ENCODE measurements at places on chromosomes 7 and 10. TPM values are rescaled to one million over a fixed set of nuclear protein-coding genes. Genes with fewer than 3 reads are reported as not detected.

GRCh38 chr7:158811461-158811860, 17.8 kb downstream of the ESYT2 start:
- peak overlapping the region; percentile 60 for H3K27ac ChIP-seq
- no peaks in the 10 kb centered on the region for H3K36me3 ChIP-seq
- DNase-seq: peak; percentile 34
- H3K4me3 ChIP-seq: no peak overlapping the region
- peaks cover 27% of the 10 kb centered on the region for H3K4me1 ChIP-seq

The KIAA1549 gene
- polyA plus RNA-seq: 0.46 TPM

The HKDC1 gene
- polyA plus RNA-seq: not detected

The SSC4D gene
- polyA plus RNA-seq: 2.7 TPM

DNA sequence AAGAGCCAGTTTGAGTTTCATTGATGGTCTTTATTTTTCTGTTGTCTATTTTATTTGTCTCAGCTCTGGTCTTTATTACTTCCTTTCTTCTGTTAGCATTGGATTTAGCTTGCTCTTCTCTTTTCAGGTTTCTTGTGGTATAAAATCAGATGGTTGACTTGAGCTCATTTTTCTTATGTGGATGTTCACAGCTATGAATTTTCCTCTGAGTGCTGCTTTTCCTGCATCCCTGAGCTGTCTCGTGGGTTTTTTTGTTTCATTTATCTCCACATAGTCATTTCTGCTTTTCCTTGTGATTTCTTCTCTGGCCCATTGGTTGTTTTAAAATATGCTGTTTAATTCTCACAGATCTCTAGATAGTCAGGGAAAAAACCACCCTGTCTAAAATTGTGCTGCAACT, 19.7 kb downstream of the ADGRA1 start:
- H3K27ac ChIP-seq: no peak overlapping the region
- DNase-seq: no peak
- peaks cover 13% of the 10 kb centered on the region for H3K27me3 ChIP-seq

The ACSL5 gene
- polyA plus RNA-seq: 2.2 TPM

- H3K4me1 ChIP-seq: no peaks in the 10 kb centered on the region
- DNase-seq: no peak
- no peak overlapping the region for H3K4me3 ChIP-seq
- H3K27ac ChIP-seq: no peak overlapping the region
These were observed 25.1 kb upstream of the RAB18 start for GRCh38 chr10:27479016-27479415.

Measured in psoas muscle (tissue), 8 donors.